ENCODE measurements at places on chromosomes 1 and 21.

GRCh38 chr1:170674239-170674638 lies 10.3 kb downstream of the PRRX1 start:
- DNase-seq = no peak

GRCh38 chr1:15803380-15803779 lies 4.1 kb downstream of the UQCRHL start:
- no peak for DNase-seq

GRCh38 chr1:98706173-98706843 lies 44.8 kb downstream of the SNX7 start:
- DNase-seq = no peak

DNA sequence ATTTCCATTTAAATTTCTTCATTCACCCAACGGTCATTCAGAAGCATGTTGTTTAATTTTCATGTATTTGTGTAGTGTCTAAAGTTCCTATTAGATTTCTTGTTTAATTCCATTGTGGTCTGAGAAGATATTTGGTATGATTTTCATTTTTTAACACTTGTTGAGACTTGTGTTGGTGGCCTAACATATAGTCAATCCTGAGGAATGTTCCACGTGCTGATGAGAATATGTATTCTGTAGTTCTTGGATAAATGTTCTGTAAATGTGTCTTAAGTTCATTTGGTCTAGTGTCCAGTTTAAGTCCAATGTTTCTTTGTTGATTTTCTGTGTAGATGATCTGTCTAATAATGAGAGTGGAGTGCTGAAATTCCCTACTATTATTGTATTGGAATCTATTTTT lies 22.7 kb upstream of the LCE5A start:
- no peak for DNase-seq

DNA sequence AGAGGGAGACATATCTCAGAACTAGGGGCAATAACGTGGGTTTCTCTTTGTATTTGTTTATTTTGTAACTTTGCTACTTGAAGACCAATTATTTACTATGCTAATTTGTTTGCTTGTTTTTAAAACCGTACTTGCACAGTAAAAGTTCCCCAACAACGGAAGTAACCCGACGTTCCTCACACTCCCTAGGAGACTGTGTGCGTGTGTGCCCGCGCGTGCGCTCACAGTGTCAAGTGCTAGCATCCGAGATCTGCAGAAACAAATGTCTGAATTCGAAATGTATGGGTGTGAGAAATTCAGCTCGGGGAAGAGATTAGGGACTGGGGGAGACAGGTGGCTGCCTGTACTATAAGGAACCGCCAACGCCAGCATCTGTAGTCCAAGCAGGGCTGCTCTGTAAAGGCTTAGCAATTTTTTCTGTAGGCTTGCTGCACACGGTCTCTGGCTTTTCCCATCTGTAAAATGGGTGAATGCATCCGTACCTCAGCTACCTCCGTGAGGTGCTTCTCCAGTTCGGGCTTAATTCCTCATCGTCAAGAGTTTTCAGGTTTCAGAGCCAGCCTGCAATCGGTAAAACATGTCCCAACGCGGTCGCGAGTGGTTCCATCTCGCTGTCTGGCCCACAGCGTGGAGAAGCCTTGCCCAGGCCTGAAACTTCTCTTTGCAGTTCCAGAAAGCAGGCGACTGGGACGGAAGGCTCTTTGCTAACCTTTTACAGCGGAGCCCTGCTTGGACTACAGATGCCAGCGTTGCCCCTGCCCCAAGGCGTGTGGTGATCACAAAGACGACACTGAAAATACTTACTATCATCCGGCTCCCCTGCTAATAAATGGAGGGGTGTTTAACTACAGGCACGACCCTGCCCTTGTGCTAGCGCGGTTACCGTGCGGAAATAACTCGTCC lies 1.3 kb upstream of the OLIG2 start:
- DNase-seq = no peak

DNA sequence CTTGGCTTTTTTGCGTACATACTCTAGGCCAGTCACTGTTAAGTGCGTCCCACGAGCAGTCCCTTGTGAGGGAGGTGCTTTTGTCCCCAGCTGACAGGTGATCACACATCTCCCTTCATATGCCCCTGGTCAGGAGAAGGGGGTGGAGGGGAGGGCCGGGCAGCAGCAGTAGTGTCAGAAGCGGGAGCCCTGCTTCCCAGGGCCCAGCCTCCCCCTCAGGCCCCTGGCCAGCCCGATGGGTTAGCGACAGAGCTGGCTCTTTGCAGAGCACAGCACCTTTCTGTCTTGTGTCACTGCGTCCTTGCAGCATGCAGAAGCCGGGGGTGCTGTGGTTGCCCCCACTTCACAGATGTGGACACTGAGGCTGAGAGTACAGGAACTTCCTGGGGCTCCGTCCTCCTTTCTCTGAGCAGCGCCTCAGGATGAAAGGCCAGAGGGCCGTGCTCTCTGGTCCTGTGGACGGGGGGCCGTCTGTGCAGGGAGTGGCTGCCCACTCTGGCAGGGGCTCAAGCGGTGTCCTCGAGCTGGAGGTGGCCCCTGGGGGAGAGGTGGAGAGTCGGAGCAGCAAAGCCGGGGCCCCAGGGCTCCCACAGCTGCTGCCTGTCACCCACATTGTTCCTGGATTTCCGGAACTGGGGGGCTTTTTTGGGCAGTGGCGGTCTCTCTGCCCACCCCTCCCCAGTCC lies 5.9 kb downstream of the TMEM201 start:
- no peak for DNase-seq

GRCh38 chr1:202708456-202709275 lies 1.6 kb downstream of the SYT2 start:
- DNase-seq = no peak

DNA sequence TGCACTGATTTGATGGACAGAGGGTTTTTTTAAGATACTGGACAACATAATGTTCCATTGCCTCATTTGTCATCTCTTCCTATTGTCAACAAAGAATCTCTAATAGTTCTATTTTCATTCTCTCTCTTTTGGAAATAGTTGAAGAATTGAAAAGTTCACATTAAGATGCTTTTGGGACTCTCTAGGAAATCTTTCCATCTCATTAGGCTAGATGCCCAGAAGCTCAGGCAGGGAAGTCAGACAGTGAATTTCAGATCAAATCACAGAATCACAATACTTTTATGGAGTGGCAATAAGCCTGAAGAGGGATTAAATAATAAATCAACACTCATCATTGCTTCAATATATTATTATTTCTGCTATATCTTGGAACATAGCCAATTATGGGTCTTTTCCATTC lies 29.2 kb downstream of the NEGR1 start:
- no peak for DNase-seq

- no peak for DNase-seq
These were observed 22.4 kb downstream of the VTCN1 start for GRCh38 chr1:117188170-117188815.

DNA sequence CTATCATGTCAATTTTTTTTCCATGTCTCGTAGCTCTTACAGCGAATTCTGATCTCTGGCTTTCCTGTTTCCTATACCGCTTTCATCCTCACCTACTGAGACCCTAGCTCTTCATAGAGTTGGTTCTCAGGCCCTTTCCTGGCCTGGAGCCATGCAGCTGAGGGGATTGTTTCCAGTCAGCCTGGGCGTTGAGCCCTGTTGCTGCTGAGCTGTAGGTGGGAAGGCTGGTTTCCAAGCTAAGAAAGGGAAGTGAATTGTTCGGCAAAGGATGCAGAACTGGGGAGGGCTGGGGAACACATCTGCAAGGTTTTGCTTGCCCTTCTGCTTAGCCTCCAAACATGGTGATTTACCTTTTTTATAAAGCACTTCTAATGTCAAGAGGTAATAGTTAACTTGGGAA lies 41.5 kb downstream of the SPATA46 start:
- DNase-seq = no peak

- DNase-seq = no peak
These were observed 9.0 kb upstream of the CDC20 start for GRCh38 chr1:43349594-43350306.

DNA sequence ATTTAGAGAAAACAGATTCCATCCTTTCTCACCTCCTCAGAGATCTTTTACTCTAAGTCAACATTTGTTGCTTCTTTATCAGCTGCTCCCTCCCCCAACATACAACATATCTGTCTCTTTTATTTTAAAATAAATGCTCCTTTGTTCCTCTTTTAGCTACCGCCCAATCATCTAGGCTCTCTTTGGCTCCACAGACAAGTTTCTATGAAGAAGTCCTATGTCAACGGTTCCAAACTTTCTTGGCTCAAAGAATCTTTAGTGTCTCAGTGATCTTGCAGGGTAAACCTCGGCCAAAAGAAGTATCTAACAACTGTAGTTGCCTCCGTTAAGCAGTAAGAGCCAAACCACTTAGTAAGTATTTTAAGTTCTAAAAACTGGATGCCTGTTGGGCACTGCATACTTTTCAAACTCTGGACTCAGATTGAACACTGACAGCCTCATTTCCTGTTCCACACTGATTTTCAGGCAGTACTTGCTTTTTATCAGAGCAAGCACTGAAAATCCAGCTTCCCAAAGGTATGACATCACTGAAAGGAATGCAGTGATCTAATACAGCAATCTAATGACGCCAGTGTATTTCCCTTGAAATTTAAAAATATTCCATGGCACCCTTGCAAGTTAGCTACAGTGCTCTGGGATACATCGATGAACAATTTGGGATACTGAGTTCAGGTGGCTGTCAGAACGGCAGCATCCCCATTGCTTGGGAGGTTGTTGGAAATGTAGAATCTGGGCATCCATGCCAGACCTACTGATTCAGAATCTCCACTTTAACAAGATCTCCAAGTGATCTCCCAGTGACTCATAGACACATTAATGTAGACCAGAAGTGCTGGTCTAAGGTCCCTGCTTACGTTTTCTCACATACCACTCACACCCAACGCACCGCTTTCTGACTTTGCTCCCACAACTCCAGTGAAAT lies 26.8 kb downstream of the EGLN1 start:
- DNase-seq = no peak

DNA sequence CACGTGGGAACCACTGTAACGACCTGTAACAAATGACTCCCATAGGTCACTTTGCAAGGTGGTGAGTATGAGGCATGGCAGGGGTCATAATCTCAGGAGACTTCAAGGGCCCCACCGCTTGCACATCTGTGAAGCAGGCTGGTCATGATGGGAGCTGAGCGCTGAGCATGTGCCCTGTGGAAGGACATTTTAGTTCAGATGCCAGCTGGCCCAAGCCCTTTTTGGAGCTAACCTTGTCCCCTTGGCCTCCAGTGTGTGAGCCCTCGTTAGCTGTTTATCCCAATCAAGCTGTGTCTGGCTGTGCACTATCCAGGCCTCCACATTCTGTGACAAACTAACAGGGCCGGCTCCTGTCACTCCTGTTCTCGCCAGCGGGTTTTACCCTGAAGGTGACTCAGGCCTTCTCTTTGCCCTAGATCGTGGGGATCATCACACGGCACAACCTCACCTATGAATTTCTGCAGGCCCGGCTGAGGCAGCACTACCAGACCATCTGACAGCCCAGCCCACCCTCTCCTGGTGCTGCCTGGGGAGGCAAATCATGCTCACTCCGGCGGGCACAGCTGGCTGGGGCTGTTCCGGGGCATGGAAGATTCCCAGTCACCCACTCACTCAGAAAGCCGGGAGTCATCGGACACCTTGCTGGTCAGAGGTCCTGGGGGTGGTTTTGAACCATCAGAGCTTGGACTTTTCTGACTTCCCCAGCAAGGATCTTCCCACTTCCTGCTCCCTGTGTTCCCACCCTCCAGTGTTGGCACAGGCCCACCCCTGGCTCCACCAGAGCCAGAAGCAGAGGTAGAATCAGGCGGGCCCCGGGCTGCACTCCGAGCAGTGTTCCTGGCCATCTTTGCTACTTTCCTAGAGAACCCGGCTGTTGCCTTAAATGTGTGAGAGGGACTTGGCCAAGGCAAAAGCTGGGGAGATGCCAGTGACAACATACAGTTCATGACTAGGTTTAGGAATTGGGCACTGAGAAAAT lies 7.6 kb downstream of the NPPA start:
- DNase-seq = no peak

DNA sequence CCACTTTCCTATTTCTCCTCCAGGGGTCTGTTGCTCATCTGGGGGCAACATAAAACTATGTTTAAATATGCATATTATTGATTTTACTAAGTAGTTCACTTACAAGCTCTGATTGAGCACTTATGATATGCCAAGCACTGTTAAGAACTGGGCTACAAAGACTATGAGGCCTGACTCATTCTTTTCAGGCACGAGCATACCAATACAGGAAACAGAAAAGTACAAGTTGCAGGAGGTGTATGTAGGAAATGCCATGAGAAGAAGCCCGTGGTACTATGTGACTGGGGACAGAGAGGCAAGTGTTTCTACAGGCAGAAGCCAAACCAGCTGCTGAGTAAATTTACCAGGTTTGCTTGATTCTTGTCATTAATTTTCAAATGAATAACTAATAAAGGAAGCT lies 120.4 kb upstream of the PTGFR start:
- DNase-seq = no peak

Data from CD4-positive, alpha-beta memory T cell (primary cell).